ENCODE measurements at places on chromosomes 2 and 18.
A peak's percentile ranks its signal among the peaks of the same experiment; 100 is the strongest.

DNA sequence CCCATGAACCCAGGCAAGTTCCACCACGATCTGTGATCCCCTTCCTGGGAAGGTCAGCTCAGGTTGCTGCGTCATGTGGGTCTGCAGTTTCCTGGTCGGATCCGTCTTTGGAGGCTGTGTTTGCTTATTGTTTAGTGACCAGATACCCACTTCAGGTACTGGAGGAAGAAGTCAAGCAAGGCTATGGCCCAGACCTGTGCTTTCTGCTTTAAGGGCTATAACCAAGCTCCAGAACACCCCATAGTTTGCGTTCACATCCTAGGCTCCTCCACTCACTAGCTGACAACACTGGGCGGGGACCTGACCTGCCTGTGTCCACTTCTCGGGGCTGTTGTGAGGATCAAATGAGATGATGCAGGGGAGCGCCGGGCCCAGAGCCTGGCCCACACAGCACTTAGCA, 44.0 kb downstream of the MAL start:
- DNase-seq = no peak

GRCh38 chr18:6666012-6666685, 63.4 kb upstream of the ARHGAP28 start:
- no peak for DNase-seq

DNA sequence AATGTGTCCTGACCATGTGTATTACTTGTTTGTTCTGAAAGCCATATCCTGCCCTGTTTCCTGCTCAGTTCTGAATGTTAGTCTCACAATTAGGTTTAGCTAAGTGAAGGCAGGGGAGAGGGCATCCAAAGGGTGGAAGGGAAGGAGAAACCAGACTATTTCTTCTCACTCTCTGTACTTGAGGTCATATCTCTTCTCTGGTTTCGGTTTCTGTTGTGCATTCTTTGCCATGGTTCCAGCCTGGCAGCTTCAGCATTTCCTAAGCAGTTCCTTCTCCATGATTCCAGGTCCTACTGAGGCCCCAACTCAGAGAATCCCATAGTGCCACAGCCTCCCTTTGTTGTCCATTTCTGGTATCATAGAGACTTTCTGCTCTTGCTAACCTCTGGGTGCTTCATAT, 40.3 kb upstream of the HNMT start:
- no peak for DNase-seq

DNA sequence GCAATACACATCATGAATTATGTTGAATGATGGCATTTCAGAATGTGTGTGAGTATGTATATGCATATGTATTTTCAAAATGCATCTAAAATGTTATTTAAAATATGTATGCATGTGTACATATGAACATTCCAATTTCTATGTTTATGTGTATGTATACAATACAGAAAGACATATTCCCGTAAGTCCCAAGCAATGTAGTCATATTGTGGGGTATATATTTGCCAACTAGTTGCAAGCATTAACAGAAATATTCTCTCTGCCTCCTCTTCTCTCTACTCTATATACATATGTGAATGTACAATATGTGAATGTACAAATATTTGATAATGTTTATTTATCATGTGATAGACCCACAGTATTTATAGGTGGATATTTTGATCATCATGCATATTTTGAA, 345.8 kb upstream of the ZEB2 start:
- DNase-seq = no peak

DNA sequence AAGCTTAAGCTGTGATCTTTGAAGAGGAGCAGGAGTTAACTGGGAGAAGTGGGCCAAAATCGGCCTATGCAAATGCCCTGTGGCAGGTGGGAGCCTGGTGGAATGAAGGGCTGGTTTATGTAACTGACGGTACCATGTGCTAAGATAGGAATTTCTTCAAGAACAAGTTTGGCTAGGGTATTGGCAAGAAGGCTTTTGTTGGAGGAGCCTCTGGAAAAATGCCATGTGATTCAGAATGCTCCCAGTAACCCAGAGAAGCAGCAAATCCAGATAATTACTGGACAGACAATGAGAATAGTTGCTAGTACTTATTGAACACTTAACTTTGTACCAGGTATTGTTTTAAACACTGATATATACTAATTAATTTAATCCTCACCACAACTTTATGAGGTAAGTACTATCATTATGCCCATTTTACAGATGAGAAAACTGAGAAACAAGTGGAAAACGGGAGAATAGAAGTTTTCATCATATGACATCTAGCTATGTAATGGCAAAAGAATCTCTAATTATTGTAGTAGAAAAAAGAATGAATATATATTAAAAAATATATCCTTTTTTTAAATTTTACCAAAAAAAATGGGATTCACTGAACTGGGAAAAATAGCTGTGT, 9.1 kb upstream of the FAM124B start:
- DNase-seq = no peak

DNA sequence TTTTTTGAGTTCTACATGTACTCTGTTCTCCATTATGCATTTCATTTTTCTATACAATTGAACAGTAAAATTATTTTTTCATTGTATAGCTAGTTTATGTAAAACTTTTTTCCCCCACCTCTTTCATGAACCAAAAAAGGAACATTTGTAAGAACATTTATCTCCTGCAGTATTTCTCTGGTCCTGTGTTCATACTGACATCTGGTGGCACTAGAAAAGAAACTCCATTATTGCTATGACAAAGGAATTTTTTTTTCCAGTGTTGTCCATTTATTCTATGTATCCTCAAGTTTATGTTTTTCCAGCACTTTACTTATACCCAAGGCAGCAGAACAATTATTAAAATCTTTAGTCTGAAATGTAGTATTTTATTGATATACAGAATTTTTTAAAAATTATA, 27.4 kb upstream of the CHAC2 start:
- no peak for DNase-seq

- DNase-seq = no peak
These were observed 158.9 kb downstream of the VAPA start for GRCh38 chr18:10072671-10073175.

DNA sequence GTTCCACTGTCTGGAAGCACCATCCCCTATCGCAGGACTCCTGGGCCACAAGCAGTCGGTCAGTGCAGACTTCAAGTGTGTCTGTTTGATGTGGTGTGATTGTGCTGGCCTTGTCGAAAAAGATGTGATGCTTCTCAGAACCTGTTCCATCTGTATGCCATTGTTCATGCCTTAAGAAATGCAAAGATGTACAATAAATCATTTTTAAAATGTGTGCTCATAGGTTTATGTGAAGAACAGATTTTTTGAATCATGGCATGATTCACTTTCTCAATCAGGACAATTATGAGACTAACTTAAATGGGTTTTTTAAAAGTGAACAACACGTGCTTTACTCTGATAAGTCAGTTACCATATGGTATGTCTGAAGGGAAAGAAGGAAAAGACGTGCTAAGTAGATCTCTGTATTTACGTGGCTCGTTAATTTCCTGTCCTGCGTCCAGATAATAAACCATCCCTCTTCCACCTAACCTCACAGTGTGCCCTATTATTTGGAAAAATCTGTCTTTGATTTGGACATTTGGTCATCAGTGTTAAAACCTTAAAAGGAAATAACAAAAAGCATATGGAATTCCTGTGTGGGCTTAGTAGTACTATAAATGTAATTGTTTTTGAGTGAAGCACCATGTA, 54.9 kb downstream of the PRKRA start:
- DNase-seq = no peak

GRCh38 chr2:20205069-20205468, 19.9 kb downstream of the SDC1 start:
- no peak for DNase-seq

DNA sequence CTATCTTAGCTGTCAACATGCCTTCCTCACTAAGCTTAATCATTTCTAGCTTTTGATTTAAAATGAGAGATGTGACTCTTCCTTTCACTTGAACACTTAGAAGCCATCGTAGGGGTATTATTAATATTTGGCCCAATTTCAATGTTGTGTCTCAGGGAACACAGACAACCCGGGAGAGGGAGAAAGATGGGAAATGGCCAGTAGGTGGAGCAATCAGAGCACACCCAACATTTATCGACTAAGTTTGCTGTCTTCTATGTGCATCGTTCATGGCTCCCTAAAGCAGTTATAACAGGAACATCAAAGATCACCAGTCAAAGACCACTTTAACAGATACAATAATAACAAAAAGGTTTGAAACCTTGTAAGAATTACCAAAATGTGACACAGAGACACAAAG, 110.2 kb downstream of the OLA1 start:
- DNase-seq = peak; percentile 6

DNA sequence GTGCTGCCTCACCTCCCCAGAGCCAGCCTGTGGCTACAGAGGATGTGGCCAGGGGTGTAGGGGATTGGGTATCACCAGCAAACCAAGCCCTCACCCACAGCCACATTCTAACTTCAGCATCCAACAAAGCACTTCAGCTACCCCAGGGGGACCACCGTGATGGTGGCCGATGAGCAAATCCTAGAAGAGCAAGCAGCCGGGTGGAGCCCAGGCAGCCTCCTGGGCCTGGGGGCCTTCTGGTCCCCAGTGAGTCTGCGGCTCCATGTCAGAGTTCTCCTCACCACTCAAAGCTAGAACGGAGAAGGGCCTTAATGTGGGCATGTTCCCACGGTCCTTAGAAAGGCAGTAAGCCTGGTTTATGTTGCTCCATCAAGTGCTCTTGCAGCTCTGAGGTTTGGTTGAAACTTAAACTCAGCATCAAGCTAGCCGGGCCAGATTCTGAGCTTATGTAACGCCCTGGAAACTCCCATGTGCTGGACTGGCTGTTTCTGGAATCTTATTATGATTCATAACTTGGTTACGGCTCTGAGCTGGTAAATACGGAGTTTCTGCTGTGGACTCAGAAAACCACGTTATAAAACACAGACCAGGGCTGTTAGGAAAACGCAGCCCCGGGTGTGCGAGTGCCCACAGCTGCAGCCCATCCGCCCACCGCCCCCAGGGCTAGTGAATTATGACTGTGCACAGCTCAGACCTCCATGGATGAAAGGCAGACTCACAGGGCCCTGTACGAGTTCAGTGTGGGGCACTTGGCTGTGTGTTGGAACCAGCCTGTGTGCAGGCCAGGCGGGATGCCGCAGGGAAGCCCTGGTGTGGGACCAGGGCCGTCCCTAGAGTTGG, 99.8 kb downstream of the SEPTIN10 start:
- DNase-seq = peak; percentile 23

DNA sequence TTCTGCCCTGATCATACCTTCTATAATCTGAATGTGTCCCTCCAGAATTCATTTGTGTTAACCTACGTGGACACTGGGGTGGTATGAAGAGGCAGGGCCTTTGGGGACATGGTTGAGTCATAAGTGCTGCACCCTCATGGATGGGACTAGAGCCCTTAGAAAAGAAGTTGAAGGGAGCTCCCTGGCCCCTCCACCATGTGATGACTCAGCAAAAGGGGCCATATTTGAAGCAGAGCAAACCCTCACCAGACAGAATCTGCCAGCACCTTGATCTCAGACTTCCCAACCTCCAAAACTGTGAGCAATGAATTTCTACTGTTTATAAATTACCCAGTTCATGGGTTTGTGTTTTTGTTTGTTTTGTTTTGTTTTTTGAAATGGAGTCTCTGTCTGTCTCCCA, 33.4 kb upstream of the CD207 start:
- no peak for DNase-seq

DNA sequence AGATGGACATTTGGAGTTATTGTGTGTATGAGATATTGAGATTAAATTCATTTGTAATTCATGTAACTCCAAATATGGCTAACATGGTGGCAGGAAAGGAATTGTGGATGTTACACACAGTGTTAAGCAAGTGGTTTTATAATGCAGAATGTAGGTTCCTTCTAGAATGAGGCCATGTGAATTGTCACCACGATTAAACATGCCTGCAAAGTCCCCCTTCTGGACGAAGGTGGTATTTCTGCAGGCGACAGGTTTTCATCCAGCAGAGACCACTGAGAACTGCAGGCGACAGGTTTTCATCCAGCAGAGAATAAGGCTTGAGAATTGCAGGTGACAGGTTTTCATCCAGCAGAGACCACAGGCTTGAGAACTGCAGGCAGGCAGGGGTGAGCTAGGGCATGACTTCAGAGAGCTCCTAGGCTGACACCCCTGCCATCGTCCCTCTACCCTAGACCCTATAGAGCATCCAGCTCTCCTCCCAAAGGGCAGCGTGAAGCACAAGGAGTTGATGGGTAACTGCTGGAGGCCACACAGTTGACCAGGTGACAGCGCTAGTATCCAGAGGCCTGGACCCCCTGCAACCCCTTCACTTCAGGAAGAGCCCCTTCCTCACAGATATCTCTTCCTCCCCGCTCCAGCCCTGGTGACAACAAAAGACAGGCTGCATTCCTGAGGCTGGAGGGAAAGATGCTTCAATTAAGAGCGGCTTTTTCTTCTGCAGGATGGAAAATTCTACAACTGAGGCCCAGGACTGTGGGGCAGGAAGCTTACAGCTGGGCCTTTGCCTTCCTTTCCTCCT, 175.8 kb downstream of the LOXHD1 start:
- peak; percentile 52 for DNase-seq

GRCh38 chr2:19649142-19649541, 252.6 kb downstream of the TTC32 start:
- no peak for DNase-seq

- no peak for DNase-seq
These were observed 21.1 kb downstream of the PLB1 start for GRCh38 chr2:28516950-28517349.

DNA sequence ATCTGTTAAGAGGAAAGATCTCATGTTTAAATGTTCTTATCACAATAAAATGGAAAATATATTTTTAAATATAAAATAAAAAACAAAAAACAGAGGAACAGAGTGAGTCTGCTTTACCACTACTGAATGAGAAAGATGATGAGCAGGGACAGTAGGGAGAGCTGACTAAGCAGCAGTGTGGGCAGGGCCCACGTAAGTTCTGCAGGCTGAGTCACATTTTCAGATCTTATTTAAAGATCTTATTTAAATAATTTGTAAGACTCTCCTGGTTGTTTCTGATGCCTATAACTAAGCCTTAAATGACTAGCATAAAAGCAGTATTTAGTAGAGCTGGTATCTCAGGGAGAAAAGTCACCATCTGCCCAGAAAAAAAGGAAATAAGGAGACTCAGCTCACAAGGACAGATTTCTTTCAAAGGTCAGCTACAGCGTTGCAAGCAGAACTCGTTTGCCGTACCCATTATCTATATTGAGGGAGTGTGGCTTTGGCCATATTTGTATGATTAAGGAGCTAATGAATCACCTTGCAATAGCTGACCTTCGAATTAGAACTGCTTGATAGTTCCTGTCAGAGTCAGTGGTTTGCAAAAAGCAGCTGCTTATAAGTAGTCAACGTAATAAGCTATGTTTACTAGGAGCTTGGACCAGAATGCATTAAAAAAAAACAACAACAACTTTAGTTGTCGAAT, 322.1 kb upstream of the CHAC2 start:
- no peak for DNase-seq

DNA sequence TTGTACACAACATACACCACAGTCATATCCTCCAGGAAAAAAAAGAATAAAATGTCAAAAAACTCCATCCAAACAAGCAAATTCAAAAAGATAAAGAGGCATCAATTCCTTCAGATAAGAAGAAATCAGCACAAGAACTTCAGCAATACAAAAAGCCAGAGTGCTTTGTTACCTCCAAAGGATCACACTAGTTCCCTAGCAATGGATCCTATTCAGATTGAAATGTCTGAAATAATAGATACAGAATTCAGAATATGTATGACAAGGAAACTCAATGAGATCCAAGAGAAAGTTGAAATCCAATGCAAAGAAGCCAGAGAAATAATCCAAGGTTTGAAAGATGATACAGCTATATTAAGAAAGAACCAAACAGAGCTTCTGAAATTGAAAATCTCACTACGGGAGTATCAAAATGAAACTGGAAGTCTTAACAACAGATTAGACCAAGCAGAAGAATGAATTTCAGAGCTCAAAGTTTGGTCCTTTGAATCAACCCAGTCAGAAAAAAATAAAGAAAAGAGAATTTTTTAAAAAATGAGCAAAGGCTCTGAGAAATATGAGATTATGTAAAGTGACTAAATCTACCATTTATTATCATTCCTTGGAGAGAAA, 80.6 kb downstream of the TRABD2A start:
- DNase-seq = no peak

Data from natural killer cell (primary cell).